ENCODE measurements at places on chromosomes 13 and 19.
A peak's percentile ranks its signal among the peaks of the same experiment; 100 is the strongest.

DNA sequence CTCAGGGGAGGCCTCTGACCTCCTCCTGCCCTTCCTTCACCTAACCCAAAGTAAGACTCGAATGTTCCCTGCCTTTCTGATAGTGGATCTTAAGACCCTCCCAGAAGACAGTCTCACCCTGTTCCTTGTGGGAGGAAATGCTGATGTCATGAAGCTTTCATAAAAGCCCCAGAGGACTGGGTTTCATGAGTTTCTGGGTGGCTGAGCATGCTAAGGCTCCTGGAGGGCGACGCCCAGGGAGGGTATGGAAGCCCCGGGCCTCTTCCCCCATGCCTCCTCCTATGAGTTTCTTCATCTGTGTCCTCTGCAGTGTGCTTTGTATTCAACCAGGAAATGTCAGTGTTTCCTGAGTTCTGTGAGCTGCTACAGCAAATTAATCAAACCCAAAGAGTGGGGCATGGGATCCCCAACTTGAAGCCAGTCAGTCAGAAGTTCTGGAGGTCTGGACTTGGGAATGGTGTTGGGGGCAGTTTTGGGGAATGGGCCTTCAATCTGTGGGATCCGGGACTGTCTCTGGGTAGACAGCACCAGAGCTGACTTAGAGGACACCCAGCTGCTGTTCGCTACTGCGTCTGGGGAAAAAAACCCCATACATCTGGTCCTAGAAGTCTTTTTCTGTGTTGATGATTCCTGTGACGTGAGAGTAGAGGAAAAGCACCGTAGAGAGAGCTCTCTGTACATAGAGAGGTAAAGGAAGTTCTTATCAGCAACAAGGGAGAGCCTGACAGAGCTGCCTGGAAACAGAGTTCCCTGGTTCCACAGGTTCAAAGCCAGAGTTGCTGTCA lies 2.0 kb upstream of the LILRB2 start:
- DNase-seq = no peak

DNA sequence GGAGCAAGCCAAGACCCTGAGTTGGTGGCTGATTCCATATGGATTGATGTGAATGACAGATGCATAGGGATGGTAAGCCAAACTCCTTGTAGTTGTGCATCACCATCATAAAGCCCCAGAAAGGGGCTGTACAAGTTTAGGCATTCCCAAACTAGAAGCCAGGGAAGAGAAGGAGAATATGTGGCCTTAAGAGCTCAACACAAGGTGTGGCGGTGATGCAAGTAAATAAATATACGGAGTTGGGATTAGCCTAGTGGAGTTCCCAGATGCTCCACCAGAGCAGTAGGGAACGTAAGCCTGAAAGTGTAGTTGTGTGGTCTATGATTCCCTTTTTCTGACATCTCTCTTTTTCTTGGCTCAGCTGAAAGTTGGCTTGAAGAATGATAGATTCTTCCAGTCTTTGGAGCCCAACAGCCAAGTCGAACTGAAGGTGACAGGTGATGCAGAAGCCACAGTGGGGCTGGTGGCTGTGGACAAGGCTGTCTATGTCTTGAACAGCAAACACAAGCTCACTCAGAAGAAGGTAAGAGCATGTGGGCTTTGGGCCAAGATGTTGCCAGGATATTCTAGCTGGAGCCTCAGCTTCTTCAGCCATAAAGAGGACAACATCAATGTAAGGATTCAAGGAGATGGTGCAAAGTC lies 30.1 kb downstream of the RDH8 start:
- DNase-seq = no peak

- DNase-seq = no peak
Observed at GRCh38 chr13:113155201-113155600, 3.2 kb upstream of the PROZ start.

DNA sequence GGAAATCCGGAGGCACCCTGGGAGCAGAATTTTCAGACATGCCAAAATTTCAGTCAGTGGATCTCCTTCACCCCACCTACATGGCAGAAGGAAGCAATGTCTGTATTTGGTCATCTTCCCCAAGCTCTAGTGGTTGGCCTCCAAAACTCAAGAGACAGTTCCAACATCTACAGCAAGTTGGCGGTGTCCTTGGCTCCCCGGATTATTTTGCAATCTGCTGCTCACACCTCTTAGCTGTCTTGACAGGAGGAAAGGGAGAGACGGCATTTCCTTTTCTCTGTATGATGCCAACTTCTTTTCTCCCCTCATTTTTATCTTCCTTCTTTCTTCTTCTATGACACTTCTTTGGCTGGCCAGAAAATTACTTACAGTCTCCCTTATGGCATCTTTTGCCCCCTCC lies 159.9 kb downstream of the SUCLA2 start:
- no peak for DNase-seq

- DNase-seq = no peak
Observed at GRCh38 chr13:48161530-48162179, 66.8 kb upstream of the MED4 start.

GRCh38 chr13:63189712-63190111 lies 1774.1 kb upstream of the PCDH20 start:
- no peak for DNase-seq

DNA sequence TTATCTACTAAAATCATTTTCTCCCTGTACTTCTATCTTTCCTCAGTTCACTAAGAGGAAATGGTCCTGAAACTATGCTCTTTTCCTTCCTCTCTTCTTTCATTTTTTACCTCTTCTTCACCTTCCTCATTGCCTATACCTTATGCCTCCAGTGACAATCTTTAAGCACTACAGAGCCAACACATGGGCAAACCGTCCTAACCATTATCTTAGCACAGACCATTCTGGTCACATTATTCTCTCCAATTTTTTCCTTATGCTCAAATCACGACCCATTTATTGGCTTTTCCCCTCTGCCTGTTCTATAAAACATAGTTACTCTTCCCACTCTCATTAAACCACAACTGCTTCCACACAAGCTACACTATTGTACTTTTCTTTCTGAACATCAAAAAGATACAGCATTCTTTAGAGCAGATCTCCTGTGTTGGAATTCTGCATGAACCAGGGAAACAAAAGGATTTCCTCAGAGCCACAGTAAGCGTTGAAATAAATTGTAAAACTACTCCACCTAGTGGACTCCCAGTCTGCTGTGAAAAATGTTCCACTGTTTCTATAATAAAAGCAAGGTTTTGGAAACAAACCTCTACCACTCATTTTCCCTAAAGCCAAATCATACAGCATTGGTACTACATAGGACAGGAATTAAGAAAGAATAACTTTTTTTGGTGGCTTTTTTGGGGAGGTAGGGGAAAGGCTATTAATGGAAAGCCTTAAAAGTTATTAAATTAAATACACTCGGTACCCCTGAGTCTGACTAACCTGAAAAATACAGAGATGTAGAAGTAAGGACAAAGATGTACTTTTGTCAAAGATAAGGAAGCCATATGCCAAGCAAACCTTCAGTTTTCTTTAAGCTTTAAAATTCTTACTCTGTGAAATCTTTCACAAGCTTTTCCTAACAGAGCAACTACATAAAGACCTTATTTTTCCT lies 19.5 kb downstream of the NUFIP1 start:
- peak; percentile 31 for DNase-seq

DNA sequence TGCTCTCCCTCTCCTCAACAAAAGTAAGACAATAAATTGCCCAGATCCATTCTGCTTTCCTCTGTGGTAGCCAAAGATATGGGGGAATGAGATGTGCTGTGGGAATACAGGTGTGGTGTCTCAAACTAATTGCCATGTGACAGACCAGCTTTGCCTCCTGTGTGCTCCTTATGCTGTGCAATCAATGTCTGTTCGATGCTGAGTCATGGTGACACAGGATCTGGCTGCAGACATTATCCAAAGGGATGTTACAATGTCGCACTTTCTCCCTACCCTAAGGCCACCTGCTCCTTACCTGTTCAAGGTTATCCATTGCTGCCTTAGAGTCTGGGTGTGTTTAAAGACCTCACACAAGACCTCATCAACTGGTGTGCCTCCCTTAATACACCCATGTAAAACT lies 32.5 kb downstream of the FGF14 start:
- DNase-seq = no peak

DNA sequence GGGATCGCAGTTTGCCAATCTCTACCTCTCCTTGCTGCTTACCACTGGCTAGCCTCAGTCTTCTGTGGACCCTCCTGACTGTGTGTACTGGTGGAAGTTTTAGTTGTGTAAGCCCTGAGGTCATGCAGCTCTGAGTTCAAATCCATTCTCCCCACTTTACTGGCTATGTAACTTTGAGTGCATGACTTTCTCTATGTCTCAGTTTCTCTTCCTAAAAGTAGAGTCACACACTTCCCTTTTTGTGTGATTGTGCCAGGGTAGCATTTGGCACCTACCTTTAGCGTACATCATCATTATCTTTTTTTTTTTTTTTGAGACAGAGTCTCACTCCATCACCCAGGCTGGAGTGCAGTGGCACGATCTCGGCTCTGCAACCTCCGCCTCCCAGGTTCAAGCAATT lies 70.3 kb downstream of the MAP4K1 start:
- no peak for DNase-seq

- no peak for DNase-seq
Observed at GRCh38 chr13:24748061-24748400, 15.9 kb upstream of the RNF17 start.

GRCh38 chr13:75511051-75511625 lies 26.5 kb downstream of the COMMD6 start:
- no peak for DNase-seq

DNA sequence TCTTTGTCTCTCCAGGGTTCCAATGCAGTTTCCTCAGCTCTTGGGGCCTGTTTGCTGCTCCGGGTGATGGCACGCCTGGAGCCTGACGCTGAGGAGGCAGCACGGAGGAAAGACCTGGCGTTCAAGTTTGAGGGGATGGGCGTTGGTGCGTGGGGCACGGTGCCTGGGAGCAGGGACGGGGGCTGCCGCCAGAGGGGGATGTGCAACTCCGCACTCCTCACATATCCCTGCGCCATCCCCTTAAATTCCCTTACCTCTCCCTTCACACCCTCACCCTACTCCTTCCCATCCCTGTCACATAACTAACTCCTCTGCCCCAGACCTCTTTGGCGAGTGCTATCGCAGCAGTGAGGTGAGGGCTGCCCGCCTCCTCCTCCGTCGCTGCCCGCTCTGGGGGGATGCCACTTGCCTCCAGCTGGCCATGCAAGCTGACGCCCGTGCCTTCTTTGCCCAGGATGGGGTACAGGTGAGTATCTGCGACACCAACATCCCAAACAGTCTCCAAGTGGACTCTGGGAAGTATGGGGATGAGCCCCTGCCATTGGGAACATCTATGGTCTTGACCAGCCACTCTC lies 31.1 kb downstream of the TRPM4 start:
- DNase-seq = no peak

DNA sequence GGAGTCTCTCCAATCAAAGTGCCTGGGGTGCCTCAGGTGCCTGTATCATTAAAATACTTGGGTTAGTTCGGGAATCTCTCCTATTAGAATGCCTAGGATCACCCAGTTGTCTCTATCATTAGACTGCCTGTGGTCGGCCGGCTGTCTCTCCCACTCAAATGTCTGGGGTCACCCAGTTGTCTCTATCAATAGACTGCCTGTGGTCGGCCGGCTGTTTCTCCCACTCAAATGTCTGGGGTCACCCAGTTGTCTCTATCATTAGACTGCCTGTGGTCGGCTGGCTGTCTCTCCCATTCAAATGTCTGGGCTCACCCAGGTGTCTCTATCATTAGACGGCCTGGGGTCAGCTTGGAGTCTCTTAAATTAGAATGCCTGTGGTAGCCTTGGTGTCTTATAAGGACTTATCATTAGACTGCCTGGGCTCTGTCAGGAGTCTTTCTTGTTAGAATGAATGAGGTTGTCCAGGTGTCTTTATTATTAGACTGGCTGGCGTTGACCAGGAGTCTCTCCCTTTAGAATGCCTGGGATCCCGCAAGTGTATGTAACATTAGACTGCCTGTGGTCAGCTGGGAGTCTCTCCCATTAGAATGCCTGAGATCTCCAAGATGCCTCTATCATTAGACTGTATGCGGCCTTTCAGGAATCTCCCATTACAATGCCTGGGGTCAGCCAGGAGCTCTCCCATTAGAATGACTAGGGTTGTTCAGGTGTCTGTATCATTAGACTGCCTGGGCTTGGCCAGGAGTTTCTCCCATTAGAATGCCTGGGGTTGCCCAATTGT lies 1555.5 kb downstream of the UQCRFS1 start:
- no peak for DNase-seq

GRCh38 chr19:4516939-4517300 lies 1.4 kb downstream of the PLIN4 start:
- DNase-seq = no peak

DNA sequence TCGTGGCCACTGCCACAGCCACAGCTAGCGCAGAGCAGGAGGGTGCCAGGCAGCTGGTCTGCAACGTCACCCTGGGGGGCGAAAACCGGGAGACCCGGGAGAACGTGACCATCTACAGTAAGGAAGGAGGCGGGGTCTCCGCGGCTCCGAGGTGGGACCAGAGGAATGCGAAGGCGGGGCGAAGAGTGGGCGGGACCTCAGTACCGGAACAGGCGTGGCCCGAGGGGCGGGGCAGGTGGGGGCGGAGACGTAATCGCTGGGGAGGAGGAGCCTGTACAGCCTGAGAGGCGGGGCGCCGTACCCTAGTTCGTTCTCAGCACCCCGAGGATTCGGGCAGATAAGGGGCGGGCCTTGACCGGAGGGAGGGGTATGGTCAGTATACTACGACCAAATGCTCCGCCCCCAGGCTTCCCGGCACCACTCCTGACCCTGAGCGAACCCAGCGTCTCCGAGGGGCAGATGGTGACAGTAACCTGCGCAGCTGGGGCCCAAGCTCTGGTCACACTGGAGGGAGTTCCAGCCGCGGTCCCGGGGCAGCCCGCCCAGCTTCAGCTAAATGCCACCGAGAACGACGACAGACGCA lies 2.5 kb downstream of the ICAM5 start:
- DNase-seq = peak; percentile 70

DNA sequence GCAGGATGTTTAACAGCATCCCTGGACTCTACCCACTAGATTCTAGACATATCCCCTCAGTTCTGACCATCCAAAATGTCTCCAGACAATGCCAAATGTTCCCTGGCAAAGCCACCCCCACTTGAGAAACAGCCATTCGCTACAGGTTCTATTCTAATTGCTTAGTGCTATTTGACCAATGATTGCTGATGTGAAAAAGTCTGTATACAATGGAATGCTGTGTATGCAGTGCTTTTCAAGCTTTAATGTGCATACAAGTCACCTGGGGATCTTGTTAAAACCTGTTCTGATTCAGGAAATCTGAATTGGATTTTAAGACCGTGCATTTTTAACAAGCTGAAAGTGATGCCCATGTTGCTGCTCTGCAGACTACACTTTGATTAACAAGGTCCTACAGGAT lies 331.8 kb upstream of the KLF12 start:
- no peak for DNase-seq

GRCh38 chr13:107824635-107825034 lies 390.7 kb downstream of the LIG4 start:
- no peak for DNase-seq

All from HTR-8/SVneo (cell line).